ENCODE measurements at places on chromosomes 5 and 9.

GRCh38 chr9:76425677-76426453, 31.6 kb upstream of the RFK start:
- DNase-seq: no peak

GRCh38 chr9:99490729-99491128, 268.6 kb downstream of the SEC61B start:
- DNase-seq: no peak

- no peak for DNase-seq
Observed at GRCh38 chr5:34891981-34892380, 23.3 kb downstream of the RAD1 start.

DNA sequence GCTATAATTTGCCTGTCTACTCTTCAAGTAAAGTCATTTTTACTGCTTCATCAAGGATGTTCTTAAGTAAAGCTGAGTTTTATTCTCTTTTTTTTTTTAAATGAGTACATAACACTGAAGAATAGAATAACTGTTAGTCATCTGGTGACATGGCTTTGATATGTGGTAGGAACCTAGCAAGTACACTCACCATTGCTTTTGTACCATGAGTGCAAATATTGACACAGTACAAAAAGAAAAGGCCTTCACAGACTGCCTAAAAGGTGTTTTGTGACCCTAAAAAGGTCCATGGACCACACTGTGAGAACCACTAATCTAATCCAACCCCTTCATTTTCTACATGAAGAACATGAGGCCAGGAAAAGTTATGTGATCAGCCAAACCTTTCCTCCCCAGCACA, 55.0 kb downstream of the ECPAS start:
- no peak for DNase-seq

DNA sequence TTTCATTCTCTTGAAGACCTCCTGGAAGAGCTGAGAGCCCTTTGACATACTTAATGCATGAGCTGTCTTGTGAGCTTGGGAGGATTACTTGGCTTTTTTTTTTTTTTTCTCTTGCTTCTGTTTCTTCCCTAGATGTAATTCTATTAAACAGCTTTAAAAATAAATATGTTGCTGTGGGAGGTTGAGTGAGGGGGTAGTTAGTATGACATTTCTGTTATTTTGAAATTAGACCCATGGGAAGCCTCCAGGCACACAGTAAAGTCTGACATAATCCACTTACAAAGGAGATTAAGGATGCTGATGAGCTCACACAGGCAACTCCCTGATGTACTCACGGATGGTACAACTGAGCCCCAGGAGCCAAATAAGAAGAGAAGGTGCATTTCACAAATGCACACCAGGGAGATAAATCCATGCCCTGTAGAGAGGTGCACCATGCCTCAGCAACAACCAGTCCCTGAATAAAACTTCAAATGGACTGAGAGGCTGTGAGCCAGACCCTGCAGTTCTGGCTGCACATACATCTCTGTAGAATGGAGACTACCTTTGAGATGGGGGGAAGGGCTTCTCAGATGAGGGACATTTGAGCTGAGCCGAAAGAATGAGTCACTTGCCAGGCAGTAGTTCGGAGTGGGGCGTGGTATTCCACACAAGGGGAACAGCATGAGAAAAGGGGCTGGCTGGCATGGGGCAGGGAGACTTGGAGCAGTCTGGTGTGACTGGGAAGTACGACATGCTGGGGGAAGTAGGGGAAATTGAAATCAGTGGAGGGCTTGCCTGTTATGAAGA, 68.7 kb downstream of the ACTL7B start:
- no peak for DNase-seq

DNA sequence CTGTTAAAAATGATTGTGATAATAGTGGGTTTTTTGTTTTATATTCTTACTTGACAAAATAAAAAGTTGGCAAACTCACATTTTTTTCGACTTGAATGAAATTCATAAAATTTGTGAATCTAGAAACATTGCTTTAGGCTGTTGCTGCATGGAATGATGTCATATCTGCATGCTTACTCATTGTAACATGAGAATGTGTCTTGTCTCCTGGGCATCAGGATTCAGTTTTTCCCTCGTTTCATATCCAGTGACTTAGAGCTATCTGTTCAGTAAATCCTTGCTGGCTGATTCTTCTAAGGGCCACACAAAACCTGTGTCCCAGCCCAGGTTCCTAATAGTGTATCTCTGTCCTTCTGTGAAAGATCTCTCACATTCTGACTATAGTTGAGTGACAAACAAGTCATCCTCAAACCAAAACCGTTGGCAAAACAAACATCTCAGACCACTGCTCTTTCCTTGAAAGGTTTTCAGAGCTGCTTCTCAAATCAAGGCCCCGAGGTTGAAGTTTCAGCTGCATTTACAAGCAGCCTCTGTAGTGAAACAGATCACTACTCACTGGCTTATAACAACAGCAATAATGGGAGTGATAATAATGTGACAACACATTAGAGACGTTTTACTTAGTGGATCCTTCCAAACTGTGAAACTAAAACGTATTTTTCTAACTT, 95.0 kb downstream of the NPR3 start:
- DNase-seq: no peak

Data from activated naive CD4-positive, alpha-beta T cell (primary cell).